ENCODE measurements at places on chromosomes 12 and 14.

GRCh38 chr12:43806737-43807072 lies 588 bp upstream of the TWF1 start:
- no peak for DNase-seq

- DNase-seq, result no peak
Measured at GRCh38 chr14:92105893-92106142, 564 bp downstream of the ATXN3 start.

GRCh38 chr14:60250257-60251035 lies 1.4 kb downstream of the PPM1A start:
- no peak for DNase-seq

GRCh38 chr12:55712700-55713415 lies 3.0 kb upstream of the BLOC1S1 start:
- DNase-seq, result no peak

GRCh38 chr14:89249972-89250654 lies 166.9 kb downstream of the FOXN3 start:
- DNase-seq, result no peak

- no peak for DNase-seq
Measured at GRCh38 chr14:76767681-76768656, 6.7 kb downstream of the VASH1 start.

- no peak for DNase-seq
Measured at GRCh38 chr12:42097971-42098370, 46.7 kb downstream of the GXYLT1 start.

DNA sequence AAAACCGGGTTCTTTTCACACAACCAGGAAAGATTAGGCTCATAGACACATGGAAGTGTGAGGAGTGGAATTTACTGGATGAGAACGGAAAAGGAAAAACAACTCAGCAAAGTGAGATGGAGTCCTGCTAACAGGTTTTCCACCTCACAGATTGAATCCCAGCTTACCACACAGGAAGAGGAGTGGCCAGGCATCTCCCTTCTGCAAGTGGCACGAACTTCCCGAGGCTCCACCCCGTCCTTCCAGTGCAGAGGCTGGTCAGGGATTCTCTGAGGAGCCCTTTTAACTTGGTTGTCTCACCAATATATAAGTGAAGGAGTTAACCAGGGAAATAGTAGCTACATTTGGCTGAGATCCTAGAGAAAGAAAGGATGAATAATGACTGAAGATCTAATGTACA lies 102.8 kb downstream of the SCAF11 start:
- no peak for DNase-seq

DNA sequence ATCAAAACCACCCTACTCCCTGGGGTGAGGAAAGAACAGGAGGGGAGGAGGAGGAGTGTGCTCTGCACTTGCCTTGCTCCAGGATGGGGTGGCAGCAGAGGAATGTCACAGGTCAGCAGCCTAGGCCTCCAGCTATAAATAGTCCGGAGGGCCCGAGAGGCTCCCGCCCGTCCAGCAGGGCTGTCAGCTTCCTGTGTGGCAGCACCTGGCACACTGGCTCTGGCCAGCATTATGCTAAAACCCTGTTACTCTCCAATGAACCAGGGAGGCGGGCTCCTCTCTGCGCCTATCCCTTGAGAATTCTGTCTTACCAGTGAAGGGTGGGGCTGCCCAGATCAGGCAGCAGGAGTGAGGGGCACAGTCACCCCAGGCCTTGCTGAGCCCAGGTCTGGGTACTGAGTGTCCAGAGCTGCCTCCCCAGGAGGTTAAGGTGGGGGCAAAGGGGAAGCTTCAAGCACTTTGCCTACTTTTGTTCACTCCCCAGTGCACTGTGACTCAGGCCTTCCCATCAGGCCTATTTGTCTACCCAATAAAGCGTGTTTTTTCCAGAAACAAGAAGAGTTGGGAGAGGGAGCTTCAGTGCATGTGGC lies 1.2 kb upstream of the COX14 start:
- DNase-seq, result peak; percentile 84

- DNase-seq, result no peak
Measured at GRCh38 chr12:5272018-5272785, 159.7 kb upstream of the NTF3 start.
